ENCODE measurements at places on chromosomes 12 and 14.

DNA sequence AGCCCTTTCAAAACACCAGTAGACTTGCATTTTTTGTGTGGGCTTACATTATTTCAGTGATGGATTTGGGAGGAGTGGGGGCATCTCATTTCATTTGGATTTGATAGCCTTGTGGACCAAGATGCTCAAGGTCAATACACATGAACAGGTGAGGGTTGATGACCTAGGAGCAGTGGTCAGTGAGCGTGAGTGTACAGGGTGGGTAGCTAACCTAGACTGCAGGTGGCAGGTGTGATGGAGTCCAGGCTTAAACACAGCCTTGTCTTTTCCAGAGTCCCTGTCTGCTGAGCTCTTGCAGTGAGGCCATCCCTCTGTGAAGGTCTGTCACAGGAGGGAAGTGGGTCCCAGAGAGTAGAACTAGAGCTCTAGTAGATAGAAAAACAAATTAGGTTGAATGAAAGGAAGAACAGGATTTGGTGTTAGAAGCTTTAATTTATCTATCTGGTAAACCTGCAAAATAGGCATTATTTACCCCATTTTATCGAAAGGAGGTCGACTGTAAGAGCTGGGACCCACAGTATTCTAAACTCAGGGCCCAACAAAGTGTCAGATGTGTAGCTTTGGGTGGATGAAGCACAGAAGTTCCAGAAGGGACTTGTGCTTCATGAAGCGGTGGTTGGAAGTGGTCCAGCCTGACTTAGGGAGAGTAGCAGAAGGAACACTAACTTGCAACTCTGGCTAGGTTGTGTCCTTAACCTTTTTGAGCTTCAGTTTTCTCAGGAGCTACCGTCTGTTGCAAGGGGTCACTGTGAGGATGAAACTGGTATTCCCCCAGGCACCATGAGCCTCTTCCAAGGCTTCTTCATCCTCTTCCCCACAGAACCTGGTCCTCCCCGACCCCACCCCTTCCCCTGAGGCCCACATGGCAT lies 18.2 kb downstream of the RPS6KL1 start:
- peak; percentile 17 for DNase-seq

GRCh38 chr12:89796798-89797382 lies 88.3 kb upstream of the ATP2B1 start:
- DNase-seq = peak; percentile 38

GRCh38 chr14:89607453-89607852 lies 190.4 kb upstream of the FOXN3 start:
- DNase-seq = no peak

DNA sequence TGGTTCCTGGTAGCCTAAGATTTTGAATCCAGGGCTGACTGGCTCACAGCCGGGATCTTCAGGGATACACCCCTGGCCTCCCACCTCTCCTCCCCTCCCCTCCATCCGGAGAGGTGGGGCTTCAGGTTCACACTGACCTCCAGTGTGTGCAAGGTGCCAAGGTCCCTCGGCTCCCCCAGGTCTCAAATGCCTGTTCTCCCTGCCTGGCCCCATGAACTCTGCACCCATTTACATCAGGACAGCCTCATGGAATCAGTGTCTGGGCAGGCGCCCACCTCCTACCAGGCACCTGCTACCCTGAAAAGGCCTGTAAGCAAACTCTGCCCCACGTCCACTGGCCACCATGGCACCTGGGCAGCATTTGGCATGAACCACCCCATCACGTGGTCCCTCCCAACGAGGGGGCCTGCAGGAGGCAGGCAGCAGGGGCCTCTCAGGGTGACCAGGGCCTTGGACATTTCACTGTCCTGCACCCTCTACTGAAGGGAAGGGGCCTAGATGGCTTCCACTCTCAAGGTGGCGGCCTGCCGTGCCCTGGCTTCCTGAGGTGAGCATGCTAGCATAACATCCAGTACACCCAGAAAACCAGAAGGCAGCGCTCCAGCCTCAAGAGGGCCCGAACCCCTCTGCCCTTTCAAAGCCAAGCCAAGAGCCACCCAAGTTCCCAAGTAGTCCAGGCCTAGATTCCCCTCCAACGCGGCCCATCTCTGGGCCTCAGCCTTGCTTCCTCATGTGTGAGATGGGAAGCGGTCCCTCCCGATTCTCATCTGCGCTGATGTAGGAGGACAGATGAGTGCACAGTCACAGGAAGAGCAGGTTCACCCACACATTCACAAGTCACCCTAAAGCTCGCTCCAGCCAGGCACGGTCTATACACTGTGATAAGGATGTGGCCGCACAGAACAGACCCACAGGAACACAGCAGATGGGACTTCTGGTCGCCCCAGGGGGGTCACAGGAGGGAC lies 37.3 kb downstream of the CCDC85C start:
- DNase-seq = no peak

DNA sequence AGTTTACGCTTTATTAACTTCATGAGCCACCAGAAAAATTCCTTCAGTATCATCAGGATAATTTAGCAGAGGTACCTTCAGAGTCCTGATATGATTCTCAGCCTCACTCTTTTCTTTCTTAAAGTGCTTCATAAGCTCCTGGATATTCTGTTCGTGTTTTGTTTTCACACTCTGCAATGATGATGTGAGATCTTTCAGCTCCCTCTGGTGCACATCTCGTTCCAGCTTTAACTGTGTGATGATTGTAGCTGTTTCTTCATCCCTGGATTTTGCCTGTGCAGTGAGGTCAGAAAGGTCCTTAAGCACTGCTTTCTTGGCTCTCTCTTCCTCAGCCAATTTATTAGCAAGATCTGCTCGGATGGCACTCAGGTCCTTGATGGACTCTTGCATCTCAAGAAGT lies 156.7 kb downstream of the CEP128 start:
- peak; percentile 68 for DNase-seq

DNA sequence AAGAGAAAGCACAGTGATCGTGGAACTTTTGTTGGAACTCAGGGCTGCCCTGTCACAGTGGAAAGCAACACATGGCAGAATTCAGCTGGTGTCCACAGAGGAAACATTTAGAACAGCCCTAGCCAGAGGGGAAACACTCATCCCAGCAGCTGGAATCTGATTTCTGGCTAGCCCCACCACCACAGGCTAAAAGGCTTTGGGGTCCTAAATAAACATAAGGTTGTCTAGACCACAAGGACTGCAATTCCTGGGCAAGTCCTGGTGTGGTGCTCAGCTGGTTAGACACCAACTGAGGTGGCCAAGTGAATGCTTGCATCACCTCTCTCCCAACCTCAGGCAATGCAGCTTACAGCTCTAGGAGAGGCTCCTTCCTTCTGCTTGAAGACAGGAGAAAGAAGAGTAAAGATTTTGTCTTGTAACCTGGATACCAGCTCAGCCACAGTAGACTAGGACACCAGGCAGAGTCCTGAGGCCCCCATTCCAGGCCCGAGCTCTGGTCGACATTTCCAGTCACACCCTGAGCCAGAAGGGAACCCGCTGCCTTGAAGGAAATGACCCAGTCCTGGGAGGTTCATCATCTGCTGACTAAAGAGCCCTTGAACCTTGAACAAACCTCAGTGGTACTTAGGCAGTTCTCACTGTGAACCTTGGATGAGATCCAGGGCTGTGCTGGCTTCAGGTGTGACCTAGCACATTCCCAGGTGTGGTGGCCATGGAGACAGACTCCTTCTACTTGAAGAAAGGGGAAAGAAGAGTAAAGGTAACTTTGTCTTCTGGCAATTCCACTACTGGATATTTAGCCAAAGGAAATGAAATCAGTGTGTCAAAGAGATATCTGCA lies 85.4 kb upstream of the PLXNC1 start:
- DNase-seq = no peak

DNA sequence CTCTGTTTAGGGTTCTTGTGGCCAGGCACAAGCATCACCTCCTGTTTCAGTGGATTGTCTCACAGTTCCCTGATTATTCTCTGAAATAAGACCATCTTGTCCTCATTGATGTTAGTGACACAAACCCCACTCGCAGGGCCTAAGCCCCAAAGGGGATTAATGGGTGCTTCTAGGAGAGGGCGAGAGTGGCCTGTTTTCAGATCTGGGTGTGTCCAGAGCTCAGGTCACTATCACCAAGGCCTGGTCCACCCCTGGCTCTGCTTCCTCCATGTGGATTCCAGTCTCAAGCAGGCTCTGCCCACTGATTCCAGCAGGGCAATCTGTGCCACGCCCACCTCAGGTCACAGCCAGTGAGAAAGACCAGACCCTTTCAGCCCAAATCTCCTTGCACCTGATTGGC lies 361.9 kb downstream of the ADGRD1 start:
- DNase-seq = no peak

DNA sequence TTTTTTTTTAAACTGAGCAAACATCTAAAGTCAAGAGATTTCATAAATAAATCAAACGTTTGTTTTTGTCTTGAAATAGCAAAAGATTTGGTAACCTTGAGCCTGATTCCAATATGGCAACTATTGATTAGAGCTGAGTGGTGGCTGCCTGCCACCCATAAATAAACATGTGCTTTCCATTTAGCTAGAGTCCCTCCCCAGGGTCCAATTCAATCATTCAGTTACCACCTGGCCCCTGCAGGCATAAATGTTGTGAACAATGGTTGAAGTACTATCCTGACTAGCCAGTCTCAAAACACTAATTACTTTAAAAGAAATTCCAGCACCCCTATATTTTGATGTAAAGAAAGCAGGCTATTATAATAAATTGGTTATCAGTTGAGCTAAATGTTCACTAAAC lies 129.7 kb upstream of the GRIP1 start:
- DNase-seq = no peak

DNA sequence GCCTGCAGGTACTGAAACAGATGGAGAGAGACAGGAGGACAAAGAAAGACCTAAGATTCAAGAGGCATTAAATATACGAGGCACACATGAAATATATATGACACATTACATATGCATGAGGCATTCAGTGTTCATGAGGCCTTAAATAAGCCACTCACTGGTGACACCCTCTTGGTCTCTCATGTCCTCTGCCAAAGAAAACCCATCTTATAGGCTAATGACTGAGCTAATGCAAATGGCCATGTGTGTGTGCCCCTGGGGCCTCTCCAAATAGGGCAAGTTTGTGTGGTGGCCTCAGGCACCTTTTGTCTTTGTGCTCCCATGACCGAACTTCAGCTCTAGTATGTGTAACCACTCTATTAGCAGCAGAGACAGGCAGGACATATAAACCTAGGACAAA lies 18.8 kb downstream of the COQ6 start:
- DNase-seq = no peak

GRCh38 chr14:93055651-93056115 lies 60.0 kb downstream of the ITPK1 start:
- DNase-seq = no peak

GRCh38 chr14:59318908-59319307 lies 130.4 kb downstream of the DAAM1 start:
- DNase-seq = no peak

DNA sequence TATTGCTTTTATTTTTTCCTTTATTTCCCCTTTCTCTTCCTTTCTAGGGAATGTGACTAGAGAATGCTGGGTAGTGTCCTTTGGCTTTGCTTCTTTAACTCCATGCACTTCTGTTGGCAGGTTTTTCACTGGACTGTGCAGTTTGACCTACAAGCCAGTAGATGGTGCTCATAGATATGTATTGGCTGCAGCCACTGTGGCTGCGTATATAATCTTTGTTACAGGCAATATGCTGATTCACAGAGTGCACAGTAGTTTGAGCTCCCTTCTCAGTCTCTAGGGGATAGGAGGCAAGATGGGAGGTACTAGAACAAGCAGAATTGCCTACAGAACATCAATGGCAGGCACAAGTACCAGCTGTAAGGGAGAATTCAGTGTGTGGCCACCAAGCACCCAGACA lies 503.5 kb downstream of the LRFN5 start:
- DNase-seq = peak; percentile 62

DNA sequence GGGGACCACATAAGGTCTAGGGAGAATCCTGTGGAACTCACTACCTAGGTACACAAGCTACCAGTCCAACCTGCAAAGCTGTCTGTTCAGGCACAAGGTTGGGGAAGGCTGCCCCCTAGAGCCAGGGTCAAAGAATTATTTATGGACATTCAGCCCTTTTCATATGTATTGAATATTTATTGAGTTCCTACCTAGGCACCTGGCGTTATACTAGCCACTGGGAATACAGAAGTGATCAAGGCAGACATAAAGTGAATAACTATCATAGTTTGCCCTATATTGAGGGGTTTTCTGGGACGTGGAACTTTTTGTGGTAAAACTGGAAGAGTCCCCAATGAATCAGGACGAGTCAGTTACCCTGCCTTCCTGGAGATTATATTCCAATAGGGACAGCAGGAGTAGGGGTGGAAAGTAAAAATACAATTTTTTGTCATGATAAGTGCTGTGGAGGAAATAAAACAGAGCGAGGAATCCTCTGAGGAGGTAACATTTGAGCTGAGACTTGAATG lies 5.8 kb upstream of the SLC48A1 start:
- DNase-seq = peak; percentile 70

- no peak for DNase-seq
These were observed 2.3 kb downstream of the PRIM1 start for GRCh38 chr12:56749853-56750252.

GRCh38 chr12:127310548-127310947 lies 956.4 kb upstream of the TMEM132C start:
- no peak for DNase-seq

DNA sequence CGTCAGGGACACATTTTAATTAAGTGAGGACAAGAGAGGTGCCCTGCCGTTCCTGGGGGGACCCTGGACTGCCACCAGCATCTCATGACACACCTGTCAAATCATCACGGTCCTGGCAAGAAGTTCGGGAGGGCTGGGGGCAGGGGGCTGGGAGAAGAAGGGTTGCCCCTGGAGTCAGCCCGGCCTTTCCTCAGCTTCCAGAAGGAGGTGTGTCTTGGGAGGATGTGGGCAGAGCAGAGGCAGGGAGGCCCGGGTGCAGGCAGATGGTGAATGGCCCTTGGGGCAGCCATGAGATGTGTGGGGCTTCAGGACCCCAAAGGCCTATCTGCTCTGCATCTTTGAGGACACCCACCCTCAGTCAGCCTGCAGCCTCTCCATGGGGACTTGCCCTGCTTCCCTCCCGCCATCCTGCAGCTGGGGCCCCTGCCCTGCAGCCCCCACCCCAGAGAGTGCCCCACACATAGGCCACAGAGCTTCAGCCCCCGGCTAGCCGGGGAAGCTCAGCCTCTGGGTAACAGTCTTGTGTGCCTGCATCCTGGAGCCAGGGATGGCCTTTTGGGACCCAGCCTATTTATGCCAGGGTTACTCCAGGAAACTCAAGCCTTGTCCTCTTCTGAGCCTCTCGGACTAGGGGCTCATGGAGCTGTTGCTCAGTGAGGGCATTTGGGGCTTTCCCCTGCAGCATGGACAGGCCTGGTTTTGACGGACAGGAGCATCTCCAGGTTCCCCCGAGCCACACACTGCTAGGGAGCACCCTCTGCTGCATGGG lies 178.5 kb downstream of the KIF26A start:
- no peak for DNase-seq

DNA sequence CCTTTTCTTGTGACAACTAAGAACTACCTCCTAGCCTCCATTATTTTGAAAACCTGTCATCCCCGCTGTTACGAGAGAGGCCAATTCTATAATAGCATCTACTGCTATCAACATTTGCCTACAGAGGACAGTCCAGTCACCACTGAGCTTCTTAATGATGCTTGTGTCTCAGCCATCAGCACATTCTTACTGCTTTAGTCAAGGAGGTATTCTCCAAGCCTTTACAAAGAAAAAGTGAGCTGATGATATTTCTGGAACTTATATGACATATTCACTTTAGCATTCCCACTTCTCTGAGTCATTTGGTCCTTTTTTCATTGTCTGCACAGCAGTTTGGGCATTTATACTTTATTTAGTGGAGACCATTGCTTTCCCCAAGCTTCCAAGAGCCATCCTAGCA lies 497.7 kb upstream of the RPL10L start:
- peak; percentile 2 for DNase-seq

GRCh38 chr12:131600160-131600532 lies 110.7 kb upstream of the SFSWAP start:
- no peak for DNase-seq

GRCh38 chr14:92647797-92648279 lies 100.6 kb downstream of the LGMN start:
- no peak for DNase-seq

- DNase-seq = peak; percentile 70
These were observed 66.3 kb downstream of the CKB start for GRCh38 chr14:103456167-103456835.
